ENCODE measurements at places on chromosomes 6 and 20.

DNA sequence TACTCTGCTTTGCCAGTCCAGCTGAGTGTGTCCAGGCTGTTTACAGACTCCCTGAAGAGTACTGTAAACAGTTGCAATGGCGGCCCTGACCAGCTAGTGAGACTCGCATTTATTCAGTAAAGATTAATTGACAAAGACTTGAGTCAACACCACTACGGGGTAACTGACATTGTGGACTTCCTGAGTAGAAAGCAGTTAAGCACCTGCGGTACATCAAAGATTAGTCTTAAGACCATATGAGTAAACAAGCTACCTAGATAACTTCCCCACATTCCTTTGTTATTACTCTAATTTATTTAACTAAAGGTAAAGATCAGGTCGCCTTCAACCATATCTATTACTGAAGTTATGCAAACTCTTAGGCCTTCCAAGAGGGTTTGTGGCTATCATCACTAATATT lies 12.6 kb downstream of the VPS52 start:
- DNase-seq: no peak

DNA sequence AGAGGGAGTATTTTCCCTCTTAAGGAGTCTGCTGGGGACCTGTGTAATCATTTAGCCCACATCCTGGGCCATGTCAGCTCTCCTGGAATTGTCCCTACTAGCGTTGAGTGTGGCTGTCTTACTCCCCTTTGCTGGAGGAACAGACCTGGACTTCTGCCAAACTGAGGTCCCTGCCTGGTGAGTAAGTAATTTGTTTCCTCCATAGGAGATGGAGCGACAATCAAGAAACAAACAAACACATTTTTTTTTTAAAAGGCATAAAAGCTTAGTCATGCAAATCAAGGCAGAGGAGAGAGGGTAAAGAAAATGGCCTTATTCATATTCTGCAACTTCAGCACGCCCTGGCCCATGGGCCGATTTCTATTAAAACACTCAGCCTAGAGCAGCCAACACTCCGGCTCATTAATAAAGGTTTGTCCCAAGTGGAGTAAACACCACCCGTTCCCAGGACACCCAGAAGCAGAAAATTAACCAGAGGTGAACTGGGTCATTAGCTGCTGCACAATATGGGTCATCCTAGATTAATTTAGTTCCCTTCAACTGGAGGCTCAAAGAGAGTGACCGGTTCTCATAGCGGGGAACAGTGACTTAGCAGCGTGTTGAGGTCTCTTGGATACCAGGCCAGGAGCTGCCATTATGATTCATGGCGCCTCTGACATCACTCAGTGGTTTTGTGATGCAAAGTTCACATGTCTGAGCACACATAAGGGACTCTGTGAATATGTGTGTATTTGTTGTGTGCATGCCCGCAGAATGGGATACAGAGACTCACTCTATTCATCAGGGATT lies 165.0 kb upstream of the SULF2 start:
- DNase-seq: no peak

DNA sequence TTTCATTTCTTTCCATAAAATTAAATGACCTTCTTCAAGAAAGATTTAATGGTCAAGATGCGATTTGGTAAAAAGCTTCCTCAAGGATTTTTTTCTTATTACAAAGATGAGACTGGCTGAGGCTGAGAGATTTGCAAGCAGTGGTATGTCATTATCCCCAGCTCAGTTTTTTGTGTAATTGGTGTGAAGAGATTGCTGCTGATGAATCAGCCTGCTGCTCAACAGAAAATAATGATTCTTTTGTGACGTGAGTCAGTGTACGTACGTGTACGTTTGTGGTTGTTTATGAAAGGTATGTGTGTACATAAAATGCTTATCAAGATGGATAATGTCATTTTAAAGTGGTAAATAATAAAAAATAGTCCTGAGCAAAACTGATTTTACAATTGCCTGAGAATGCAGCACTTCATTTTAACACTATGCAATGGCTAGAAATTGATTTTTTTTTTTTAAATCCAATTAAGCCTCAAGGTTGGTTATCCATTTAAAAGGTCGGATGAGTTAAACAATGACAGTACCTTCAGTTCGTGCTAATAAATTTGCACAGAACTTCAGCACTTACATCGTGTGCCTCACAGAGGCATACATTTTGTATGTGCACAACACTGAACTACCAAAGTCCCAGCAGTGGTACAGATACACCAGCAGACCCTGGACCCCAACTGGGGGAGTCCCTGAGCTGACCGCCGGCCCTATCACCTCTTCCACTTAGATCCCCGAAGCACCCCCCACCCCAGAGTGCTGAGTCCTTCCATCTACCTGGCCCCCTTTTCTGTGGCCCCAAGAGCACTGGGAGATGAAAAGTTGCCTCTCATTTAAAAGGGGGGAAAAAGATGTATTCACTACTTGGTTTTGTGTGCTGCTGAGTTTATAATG lies 9.7 kb upstream of the NPEPL1 start:
- no peak for DNase-seq

- no peak for DNase-seq
Measured at GRCh38 chr6:144149558-144149893, 791 bp upstream of the STX11 start.

DNA sequence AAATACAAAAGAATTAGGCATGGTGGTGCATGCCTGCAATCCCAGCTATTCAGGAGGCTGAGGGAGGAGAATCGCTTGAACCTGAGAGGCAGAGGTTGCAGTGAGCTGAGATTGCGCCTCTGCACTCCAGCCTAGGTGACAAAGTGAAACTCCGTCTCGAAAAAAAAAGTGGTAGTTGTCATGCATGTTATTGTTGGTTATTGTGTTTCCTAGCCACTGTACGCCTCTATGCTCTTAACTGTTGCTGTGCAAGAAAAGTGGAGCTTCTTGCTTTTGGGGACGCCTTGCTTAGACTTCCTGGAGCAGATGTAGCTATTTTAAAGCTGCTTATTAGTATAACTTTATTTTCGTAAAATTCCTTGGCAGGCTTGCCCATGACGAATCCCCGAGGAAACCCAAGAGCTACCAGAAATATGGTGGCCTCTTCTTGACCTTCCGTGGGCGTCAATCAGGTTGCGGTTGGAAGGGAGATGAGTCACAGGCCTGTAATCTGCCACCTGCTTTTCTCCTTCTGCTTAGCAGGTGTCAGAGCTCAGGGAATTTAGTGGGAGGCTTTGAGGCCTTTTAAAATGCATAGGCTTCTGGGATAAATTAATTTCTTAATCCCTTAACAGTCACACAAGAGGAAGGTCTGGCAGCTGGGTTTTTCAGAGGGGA lies 17.3 kb downstream of the GABRR2 start:
- DNase-seq: peak; percentile 50

DNA sequence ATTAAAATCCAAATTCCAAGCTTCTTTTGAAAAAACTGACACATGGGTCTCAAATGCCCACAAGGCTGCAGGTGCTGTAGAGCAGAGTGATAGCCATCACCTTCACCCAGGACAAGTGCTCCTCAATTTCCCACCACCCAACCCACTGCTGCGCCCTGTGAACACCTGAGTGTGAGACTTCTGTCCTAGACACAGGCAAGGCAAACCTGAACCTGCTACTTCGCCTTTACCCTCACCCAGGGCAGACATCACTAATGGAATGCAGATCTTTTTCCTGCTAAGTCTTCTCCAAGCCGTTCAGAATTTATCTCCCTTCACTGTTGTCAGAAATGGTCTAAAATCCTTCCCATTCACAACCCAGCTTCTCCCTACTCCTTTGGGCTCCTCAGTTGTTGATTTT lies 65.9 kb downstream of the PREX1 start:
- DNase-seq: no peak

GRCh38 chr20:34872622-34873224 lies at the start of gene GGT7:
Gene GGT7, minus strand, starts transcription at chr20:34872856. Its CDS starts 41 bp downstream, at chr20:34872815.
- peak; percentile 83 for DNase-seq

- no peak for DNase-seq
Measured at GRCh38 chr20:24984961-24985640, 7.5 kb downstream of the APMAP start.

- DNase-seq: no peak
Measured at GRCh38 chr6:4772750-4773149, 3.5 kb upstream of the CDYL start.

GRCh38 chr6:49933526-49933925 lies 30.4 kb downstream of the DEFB114 start:
- no peak for DNase-seq

DNA sequence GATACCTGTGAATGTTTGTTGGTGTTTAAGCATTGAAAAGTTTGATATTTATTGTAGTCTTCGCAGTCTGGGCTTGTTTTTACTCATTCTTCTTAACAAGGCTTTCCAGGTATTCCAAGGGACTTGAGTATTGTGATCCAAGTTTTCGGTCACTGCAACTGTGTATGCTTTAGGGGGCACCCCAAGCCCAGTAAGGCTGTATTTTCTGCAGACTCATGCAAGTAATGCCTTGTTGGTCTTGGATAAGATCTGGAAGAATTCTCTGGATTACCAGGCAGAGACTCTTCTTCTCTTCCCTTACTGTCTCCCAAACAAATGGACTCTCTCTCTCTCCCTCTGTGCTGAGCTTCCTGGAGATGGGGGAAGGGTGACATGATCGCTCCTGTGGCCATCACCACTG lies 82.1 kb downstream of the RFPL4B start:
- DNase-seq: no peak

GRCh38 chr6:96211341-96211740 lies 195.6 kb downstream of the FUT9 start:
- DNase-seq: no peak

DNA sequence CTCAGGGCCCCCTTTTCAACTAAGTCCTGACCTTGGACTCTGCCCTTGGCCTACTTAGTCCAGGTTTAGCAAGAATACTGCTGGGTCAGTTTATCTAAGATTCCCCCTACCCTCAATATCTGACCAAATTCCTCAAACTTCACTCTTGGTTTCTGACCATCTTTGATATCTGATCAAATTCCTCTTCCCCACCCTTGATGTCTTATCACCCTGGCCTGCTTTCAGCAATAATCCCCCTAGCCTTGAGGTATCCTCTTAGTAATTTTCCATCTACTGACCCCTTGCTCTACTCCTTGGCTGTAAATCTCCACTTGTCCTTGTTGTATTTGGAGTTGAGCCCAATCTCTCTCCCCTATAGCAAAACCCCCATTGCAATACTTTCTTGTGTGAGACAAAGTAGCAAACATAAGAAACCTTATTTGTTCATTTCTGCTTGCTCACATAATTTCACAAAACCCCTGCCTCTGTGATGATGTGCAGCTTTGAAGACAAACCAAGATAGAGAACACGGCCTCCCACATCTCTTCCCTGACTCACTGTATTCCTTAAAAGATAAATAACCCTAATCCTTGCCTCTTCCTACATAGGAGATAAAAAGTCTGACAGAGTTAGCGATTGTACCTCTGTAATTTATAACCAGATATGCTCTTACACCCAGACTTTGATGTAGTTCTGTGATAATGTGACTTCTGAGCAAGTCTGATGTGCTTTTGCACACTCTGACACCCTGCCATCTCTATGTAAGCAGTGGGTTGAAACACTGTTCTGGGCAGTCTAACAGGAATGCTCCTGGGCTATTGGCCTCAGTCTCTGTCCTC lies 13.8 kb upstream of the IYD start:
- DNase-seq: no peak

DNA sequence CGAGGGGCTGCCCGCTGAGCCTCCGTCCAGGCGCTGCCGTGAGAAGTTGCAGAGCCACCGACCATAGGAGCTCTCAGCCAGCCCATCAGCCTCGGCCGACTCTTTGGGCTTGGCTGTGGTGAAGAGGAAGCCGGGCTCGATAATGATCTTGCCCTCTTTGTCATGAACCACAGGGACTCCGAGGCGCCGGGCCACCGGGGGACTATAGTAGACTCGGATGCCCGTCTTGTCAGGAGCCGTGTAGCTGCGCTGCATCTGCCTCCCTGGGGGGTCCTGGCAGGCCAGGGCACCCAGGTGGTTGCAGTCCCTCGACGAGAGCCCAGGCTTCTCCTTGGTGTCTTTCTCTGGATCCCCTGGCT lies 20.5 kb upstream of the DSN1 start:
- DNase-seq: no peak

DNA sequence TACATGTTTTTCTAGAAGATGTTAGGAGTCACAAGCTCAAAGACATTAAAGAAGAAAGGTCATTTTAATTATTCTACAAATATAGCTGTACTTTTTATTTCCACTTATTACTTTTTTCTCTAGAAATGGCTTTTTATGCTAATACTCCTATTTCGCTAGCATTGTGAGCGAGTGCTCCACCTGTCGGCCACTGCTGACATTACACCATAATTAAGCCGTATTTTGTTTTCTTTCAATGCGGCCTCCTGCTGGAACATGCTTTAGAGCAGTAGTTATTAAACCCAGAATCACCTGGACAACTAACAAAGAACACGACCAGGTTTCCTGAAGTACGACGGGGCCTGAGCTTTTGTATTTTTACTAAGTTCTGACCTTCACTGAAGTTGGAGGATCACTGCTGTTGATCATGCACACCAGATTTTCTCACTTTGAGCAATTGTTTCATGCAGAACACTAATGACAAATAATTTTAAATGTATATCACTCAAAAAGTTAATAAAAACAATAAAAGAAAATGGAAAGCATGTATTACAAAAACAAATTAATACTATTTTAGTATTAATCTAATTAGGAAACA lies 74.1 kb upstream of the PAK5 start:
- DNase-seq: peak; percentile 13

GRCh38 chr20:1345030-1345755 lies 16.3 kb upstream of the SDCBP2 start:
- no peak for DNase-seq

- DNase-seq: no peak
Measured at GRCh38 chr6:147586044-147586443, 77.6 kb downstream of the SAMD5 start.

DNA sequence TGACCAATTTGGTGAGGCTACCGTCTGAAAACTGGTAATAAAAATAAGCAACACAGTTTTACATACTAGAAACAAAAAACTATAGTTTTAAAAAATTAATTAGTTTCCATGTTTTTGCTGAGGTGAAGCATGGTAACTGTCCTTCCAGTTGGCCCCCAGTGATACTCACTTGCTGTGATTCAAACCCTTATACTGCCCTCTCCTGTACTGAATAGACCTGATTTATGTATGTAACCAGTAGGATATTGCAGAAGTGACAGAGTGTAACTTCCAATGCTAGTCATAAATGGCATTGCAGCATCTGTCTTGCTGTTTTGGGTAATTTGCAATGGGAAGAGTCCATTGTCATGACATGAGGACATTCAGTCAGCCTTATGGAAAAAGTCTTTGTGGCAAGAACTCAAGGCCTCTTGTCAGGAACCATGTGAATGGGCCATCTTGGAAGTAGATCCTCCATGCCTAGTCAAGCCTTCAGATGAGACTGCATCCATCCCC lies 8.9 kb upstream of the CHD6 start:
- no peak for DNase-seq

All from activated T-cell treated with anti-CD3 and anti-CD28 coated beads for 24 hours (primary cell).